Right renal pelvis (tissue), 4 donors: ENCODE measurements at places on chromosomes 7 and 10.
A peak's percentile ranks its signal among the peaks of the same experiment; 100 is the strongest.

DNA sequence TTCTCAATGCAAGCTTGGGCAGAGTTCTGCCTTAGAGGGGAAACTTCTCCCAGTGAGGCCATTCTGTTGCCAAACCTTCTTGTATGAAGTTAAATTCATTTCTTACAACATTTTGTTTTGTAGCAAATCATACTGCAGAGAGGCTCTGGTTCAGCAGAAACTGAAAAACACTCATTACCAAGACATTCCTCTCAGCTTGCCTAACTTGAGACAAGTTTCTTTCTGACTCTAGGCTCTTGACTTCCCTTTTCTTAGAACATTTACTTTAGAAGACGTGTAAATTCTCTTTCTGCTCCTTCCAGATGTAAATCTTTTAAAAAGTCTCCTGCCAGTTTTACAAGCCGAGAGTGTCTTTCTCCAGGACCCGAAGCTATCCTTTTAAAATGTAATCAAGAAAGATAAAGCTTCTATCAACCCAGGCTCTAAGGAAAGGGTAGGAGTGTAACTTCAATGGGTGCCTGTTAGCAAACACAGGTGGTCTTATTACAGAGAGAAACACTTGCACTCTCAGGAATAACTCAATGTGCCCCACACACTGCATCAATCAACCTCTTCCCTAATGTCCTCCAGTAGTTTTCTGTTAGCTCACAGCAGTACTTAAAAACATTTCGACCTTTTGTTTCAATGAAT is 80.5 kb upstream of the TAS2R16 start:
- DNase-seq, result peak; percentile 22

DNA sequence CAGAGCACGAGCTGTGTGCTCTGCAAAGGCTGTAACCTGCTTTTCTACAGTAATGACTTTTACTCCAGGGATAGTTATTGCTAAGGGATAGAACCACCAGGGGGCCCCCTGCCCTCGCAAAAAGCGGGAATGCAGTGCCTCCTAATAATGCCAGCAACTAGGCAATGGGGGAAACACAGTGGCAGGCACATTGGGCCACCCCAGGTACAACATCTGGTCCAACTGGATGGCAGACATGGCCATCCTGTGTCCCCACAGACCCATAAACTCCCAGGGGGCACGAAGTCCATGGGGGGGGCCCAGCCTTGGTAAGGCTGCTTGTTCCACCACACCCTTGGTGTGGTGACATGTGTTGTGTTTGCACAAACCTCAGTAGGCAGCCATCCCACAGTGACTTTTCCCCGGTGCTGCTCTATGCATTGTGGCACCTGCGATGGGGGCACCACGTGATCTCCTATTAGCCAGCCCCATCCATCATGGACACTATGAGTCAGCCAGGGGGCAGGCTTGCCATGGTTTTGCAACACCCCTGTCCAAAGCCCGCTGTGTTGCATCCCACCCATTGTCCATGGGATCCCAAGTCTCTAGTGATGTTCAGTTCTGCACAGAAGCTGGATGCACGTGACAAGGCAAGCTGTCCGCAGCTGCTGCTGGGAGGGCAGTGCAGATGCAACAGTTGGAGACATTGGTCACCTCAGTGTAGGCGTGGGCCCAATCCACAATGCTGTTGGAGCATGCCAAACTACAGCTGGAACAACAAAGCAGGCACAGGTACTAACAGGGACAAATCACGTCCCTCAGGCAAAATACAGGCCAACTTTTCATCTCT is 84.0 kb downstream of the ANLN start:
- no peak for DNase-seq

DNA sequence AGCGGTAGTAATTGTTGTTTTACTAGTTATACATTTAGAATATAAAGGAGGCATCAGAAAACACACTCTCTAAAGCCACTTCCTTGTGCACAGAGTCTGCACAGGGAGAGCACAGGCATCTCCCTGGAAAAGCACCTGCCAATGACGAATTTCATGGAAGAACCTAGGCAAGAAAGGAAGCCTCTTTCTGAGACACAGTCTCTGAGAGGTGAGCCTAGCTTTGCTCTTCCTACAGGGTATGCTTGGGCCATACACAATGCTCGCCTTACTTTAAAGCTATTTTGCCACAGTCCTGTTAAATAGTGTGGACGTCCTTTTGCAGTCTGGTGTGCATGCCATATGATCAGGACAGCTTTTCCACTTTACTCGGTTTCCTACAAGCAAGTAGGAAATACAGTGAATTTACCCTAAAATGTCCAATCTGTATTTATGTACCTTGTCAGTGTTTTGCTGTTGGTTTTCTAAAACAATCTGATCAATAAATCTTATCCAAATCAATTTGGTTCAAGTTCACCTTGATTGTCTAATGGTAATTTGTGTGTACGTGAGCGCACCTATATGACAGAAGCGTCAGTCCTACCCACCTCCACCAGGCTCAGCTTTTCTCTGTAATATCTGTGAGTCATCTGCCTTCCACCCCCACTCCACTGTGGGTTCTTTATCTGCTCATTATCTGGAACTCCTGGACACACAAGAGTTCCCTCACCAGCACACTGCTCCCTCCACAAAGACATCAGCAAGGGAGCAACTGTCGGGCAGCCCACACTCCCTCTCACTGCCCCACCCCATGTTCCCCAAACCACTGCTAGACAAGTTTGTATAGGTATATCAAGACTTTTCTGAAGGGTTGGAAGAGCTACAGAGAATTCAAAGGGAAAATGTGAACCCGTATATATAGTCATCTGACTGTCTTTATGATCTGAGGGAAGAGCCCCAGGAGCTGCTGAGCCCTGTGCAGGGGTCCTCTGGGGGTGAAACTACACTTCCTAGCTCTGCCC is 65.2 kb downstream of the KLHDC10 start:
- no peak for DNase-seq

DNA sequence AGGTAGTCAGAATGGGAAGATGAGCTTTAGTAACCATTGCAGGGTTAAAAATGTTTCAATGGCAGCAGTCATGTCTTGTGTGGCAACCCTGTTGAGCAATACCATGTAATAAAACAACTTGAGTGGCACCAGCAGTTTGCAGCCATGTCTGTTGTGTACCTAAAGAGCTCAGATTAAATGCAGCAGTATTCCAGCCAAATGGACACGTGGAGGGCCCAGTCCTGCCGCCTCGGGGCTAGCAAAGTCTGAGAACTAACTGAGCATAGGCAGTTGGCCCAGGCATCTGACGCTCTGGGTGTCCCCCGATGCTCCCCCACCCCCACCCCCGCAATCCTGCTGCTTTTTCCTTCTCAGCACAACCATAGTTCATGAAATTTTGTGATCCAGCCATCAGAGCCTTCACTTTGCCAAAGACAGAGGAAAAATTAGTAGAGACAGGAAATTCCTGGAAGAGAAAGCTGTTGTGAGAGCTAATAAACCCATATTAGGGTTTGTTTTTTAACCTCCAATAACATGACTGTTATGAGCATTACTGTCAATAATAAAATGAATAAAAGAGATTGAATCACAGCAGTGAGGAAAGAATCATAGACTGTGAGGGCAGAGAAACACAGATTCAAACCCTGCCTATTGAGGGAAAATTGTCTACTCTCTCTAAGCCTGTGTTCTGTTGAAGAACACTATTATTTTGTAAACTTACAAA is 220.6 kb upstream of the RHOBTB1 start:
- no peak for DNase-seq

- DNase-seq, result peak; percentile 57
Measured at GRCh38 chr7:93117852-93118530, at the start of gene SAMD9. Gene SAMD9, minus strand, starts transcription at chr7:93117979. Its CDS starts 11,882 bp downstream, at chr7:93106097.

DNA sequence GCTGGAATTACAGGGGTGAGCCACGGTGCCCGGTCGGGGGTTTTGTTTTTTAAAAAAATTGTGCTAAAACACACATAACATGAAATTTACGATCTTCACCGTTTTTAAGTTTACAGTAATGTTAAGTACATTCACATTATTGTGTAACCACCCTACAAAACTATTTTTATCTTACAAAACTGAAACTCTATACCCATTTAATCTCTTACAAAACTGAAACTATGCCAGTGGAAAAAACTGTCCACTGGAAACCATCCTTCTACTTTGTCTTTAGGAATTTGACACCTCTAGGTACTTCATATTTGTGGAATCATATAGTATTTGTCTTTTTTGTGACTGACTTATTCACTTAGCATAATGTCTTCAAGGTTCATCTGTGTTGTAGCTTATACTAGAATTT is 1.0 kb upstream of the PSMC2 start:
- DNase-seq, result no peak

GRCh38 chr10:13815756-13816155 is 229.0 kb downstream of the PRPF18 start:
- no peak for DNase-seq

GRCh38 chr7:289209-289755 is 688 bp upstream of the FOXL3 start:
- DNase-seq, result no peak

DNA sequence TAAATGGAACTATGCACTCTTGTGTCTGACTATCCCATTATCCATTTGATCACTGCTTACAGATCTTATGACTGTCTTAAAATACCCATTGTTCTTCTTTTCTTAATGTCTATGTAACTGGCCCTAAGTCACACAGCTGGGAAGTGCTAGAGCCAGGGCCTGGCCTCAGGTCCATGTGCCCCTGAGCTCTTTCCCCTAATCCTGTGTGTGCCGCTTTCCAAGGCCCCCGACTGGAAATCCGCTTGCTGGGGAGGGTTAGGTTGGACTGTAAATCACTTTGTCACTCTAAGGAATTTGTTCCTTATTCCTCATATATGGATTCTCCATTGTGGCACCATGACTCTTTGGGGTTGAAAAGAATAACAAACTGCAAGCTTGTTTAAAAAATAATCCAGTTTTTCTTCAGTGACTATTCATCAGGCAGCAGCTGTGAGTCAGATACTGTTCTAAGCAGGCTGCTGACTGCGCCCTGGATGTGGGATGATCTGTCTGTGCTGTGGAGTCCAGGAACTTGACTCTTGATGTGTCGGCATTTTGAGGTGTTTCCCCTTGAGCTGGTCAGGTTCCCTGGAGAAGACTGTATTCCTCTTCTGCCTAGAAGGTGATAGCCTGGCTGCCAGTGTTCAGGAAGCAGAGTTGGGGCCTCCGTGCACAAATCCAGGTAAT is 236.3 kb downstream of the SDK1 start:
- no peak for DNase-seq

GRCh38 chr10:4983615-4984216 is 19.9 kb downstream of the AKR1C2 start:
- DNase-seq, result no peak

- DNase-seq, result no peak
Measured at GRCh38 chr7:121505021-121505420, 108.9 kb upstream of the FAM3C start.

GRCh38 chr7:46554688-46555422 is 633.8 kb upstream of the IGFBP3 start:
- no peak for DNase-seq

DNA sequence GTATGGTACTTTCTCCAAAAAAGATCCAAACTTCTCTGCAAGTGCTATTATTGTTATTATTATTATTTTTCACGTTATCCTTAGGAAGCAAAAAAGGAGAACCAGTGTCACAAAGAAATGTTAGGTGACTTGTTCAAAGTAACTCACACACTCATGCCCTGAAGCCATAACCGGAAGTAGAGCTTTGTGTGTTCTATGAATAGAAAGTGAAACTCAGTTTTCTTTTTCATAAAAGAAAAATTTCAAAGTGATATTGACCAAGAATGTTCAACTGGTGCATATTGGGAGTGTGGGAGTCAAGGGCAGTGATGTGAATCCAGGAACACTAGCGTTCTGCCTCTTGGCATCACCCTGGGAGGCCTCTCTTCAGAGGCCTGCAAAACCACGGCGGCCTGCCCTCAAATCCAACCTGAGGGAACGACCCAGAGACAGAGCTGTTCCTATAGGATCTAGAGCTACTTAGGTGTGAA is 106.1 kb downstream of the PRKCQ start:
- no peak for DNase-seq

DNA sequence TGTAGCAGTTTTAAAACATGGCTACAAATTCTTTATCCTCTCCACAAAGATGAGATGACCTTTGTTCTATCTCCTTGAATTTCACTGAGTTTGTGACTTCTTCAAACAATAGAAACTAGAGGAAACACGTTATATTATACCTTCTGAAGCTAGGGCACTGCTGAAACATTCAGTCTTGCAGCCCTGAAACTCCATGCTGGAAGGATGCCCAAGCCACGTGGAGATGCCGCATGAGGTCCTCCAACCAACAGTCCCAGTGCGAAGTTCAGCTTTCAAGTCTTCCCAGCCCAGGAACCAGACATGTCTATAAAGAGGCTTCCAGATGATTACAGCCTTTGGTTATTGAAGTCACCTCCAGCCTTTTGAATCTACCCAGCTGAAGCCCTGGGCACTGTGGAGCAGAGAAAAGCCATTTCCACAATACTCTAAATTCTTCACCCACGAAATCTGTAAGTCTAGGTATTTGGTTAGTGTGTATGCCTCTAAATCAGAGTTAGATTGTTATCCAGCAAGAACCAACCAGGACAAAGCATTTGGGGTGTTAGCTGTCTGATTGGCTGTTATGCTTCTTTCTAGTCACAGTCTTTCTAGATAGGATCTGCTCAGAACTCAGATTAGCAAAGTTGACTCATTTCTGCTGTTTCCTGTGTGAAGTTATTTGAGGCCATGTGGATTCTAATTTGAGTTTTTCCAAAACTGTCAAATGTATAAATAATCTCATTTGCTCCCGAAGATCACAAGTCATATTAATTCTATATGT is 186.5 kb upstream of the TMEM72 start:
- DNase-seq, result no peak

DNA sequence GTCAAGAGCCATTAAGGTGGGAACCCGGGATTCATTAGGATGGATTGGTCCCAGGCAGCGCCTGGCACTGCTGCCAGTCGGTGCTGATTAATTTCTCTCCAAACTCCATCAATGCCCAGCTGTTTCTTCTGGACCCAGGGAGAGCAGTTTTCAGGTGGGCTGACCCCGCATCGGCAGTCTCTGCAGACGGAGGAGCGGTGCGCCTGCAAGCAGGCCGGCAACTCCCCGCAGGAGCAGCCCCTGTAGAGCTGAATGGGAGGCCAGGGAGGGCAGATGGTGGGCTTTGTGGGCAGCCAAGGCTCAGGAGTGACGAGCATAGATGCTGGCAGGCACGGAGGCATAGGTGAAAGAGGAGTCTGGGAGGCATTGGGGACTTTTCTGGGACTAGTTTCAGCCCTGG is 56.5 kb downstream of the CDH23 start:
- no peak for DNase-seq

DNA sequence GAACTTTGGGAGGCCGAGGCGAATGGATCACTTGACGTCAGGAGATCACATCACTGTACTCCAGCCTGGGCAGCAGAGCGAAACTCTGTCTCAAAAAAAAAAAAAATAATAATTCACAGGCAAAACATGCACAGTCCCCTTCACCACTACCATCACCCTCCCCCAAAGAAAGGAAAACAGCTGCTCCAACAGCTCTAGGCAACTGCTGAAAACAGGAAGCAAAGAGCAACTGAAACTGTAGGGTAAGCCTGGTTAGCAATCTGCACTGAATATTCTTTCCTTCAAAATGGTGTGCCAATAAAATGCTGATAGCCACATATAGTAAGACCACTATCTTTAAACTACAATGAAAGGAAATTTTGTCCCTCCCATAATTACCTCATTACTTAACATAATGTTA is 11.8 kb downstream of the NT5C2 start:
- DNase-seq, result no peak
